ENCODE measurements at places on chromosomes 7 and 10.

- DNase-seq = no peak
These were observed 105.0 kb upstream of the KLF6 start for GRCh38 chr10:3889961-3890522.

- no peak for DNase-seq
These were observed 70.7 kb downstream of the ARHGAP22 start for GRCh38 chr10:48533951-48534720.

DNA sequence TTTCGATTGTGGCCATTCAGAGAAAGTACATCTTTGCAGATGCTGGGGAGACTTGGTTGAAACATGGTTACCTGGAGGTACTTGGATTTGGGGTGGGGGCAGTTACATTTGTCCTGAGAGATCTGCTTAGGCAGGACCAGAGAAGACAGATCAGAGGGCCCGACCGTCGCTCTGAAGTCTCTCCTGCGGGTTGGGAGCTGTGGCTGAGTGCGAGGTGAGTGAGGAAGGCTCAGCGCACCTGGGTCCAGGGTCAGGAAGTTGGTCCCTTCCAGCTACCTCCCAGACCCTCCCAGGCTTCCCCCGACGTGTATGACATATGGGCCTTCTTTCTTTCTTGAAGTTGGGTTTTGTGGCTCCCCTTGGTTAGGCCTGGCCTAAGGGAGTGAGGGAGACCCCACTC is 56.3 kb downstream of the LHPP start:
- DNase-seq = no peak

DNA sequence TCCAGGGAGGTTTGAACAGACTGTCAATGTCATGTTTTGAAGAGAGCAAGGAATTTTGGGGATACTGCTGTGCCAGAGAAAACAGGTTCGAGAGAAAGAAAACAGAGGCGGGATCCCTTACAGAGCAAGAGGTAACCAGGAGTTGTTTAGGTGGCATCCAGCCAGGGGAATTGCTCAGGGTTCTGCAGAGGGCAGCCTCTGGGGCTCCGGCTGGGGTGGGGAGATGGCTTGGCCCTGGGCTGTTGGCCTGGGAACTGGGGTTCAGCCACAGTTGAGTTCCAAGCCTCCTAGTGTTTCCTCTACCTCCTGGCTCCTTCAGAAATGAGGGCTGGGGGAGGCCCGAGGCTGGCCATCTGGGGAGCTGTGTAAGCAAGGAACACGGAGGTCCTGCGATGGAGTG is 68.0 kb downstream of the CAMK1D start:
- no peak for DNase-seq

DNA sequence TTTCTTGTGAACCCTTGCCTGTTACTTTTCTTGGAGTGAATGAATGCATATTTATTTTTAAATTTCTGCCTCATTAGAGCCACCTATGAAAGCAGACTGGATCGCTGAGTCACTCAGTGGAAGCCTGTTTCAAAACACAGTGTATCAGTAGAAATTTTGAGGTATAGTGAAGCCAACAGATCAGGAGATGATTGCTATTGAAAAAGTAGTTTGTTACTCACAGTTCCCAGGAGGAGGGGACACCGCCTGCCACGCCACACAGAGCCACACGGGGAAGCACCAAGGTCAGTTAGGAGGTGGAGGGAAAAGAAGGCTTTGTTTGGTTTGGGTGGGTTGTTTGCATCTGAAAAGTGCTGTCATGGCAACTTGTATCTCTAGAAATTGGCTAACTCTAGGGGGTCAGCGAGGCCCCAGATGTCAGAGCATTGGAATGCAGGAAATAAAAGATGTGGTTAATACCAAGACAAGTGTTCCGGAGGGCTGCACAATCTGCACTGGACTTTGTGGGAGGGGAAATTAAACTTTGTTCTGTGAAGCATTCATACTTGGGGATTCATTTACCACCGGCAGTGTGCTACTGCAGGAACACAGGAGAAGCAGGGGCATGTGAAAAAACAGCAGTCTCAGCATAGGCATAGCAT is 106.4 kb upstream of the SDK1 start:
- no peak for DNase-seq

GRCh38 chr7:138125598-138126111 is 49.4 kb downstream of the AKR1D1 start:
- no peak for DNase-seq

DNA sequence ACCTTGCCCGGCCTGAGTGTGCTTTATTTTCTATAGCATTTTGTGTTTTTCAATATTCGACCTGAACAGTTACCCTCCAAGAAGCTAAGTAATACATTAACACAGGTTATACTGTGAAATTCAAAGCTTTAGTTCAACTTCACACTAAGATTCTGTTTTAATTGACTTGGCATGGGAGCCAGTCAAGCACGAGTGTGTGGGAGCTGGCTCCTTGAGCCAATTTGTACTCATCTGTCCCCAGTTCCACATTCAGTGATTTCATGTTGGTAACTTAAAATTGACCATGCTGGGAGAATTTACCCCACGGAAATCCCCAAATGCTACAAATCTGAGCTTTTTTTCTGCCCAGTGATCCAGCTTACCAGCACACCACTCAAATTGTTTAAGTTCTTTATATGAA is 20.3 kb downstream of the TSPAN12 start:
- no peak for DNase-seq

DNA sequence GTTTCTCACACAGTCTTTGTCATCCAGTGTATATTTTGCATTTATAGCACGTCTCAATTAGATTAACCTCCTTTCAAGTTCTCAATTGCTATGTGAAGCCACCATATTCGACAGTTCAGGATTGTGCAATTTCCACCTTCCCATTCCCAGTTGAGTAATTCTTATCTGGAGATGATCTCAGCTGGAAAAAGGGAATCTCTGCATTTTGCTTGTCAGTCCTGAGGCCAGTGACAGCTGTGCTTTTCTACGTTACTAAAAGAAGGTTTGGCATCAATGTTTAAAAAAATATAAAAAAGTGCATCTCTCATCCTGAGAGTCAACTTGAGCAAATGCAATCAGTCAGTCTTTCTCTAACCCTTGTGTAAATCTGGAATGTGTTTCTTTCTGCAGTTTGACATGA is 247.7 kb downstream of the PRKG1 start:
- no peak for DNase-seq

- no peak for DNase-seq
These were observed 97.5 kb downstream of the PFKFB3 start for GRCh38 chr10:6300106-6300783.

- no peak for DNase-seq
These were observed 35.3 kb downstream of the PLPP4 start for GRCh38 chr10:120492346-120492745.

DNA sequence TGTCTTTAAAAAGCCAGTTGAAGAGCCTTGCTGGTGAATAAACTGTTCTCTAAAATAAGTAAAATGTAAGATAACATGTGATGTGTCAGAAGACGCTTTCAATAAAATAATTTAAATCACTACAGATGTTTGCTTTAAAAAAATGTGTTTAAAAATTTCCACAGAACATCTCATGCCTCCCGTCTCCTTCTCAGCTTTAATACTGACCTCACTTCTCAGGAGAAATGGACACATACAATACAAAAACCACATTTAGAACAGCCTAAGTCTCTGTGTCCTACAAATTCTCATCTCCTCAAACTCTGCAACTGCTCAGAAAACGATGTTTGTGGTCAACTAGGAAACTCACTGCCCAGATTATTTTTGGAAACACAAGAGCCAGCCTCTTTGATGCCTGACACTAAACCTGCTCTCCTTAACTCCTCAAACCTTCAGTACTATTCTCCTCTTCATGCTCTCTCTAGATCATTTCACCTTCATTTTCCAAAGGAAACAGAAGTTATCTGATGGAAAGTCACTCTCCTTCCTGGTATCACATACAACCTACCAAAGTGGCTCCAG is 120.3 kb downstream of the ZNF438 start:
- no peak for DNase-seq

- no peak for DNase-seq
These were observed 22.2 kb downstream of the VOPP1 start for GRCh38 chr7:55550010-55550663.

- no peak for DNase-seq
These were observed 87.3 kb downstream of the IDE start for GRCh38 chr10:92486637-92487036.

GRCh38 chr10:62044566-62044965 is 143.1 kb downstream of the ARID5B start:
- no peak for DNase-seq

GRCh38 chr10:95767884-95768556 is 12.1 kb downstream of the ENTPD1 start:
- DNase-seq = no peak

DNA sequence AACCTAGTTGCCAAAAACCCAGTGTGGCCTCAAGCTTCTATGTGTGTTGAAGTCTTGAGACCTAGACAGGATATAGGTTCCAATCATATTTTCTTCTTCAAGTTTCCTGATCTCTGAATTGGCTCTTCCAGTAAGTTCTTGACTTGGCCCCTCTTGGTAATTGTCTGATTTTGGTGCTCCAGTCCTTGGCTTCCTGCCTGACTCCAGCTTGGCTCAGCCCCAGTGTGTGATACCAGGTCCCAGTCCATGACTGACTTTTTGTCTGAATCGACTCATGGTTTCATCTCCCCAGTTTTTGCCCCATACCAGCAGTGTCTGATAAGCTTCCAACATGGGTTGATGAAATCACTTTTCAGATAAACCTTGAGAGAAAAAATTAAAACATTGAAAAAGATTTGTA is 72.3 kb downstream of the FAS start:
- no peak for DNase-seq

- DNase-seq = no peak
These were observed 200.3 kb downstream of the BUB3 start for GRCh38 chr10:123354521-123354920.

- DNase-seq = no peak
These were observed 21.5 kb upstream of the RUFY2 start for GRCh38 chr10:68428396-68429104.

DNA sequence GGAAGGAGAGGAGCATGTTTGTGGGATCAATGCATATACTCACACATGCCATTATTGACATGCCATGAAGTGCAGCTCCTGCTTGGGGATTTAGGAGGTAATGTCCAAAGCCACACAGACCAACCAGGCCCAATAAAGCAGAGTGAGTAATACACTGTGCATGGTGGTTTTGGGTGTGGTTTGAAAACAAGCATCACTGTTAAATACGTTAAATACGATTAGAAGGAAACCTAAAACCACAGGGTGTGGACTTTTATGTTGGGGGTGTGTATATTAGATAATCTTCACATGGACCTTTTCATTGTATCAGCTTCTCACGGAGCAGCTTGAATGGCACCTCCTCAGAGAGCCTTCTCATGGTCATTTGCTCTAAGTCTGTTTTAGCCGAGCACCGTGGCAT is 10.4 kb upstream of the EIF3A start:
- no peak for DNase-seq

DNA sequence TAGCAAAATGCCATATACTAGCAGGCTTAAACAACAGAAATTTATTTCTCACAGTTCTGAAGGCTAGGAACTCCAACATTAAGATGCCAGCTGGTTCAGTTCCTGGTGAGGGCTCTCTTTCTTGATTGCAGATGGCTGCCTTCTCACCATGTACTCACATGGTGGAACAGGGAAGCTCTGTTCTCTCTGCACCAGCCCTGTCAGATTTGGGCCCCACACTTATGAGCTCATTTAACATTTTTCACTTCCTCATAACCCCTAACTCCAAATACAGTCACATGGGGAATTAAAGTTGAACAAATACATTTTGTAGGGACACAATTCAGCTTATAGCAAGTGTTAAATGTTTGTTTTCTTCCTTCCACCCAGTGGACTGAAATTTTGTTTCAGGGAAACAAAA is 218.6 kb upstream of the TAC1 start:
- DNase-seq = no peak

DNA sequence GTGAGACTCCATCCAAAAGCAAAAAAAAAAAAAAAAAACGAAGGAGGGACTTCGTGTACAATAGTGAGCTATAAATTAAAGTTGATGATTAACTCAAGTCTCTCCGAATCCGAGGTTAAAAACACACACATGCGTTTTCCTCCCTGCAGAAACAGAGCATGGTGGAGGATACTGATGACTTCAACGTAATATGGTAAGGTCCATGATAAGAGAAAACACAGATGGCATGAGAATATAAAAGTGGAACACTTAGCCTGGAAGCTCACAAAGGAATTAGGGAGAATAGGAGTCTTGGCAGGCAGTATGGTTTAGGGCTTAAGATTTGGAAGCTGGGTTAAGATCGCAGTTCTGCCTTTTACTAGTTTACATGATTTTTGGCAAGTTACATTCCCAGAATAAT is 20.1 kb upstream of the GSTK1 start:
- no peak for DNase-seq

- DNase-seq = no peak
These were observed 195.0 kb upstream of the RHOBTB1 start for GRCh38 chr10:61138708-61139591.

GRCh38 chr10:44576702-44577191 is 191.8 kb upstream of the CXCL12 start:
- DNase-seq = no peak

DNA sequence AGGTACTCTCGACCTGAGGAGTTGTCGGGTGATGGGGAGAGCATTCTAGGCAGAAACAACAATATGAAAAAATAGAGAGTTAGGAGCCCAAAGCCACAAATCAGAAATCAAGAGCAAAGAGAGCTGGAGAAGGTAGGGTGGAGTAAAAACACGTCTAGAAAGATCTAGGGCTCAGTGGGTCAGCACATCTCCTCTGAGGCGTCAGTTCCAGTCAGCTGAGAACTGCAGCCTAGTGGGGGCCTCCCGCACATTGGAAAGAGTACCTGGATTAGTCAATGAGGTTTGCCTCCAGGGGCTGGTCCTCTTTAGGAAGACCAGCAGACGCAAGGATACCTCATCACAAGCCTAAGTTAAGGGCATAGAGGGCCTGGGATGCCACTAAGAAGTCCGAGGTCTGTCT is 113.2 kb upstream of the LANCL2 start:
- no peak for DNase-seq

DNA sequence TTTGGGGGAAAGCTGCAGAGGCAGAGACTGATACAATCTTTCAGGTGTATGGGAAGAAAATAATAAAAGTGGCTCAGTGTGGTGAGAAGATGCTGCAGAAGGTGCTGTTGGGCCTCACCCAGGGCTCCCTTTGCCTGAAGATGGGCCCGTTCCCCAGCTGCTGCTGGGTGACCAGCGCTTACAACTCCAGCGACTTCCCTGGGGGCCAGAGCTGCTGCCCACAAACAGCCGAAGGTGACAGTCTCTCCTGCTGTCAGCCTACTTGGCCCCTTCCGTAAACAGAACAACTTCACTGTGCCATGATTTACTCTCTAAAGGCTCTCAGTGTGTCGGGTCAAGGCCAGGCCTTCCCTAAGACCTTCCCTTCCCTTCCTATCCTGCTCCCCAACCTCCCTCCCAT is 93.6 kb upstream of the PCBD1 start:
- DNase-seq = no peak

- no peak for DNase-seq
These were observed 185.7 kb upstream of the ADO start for GRCh38 chr10:62618576-62619412.

GRCh38 chr10:90856964-90857634 is 740 bp downstream of the HTR7 start:
- no peak for DNase-seq

- no peak for DNase-seq
These were observed 508.0 kb upstream of the MGMT start for GRCh38 chr10:128958834-128959690.

- DNase-seq = no peak
These were observed 49.6 kb downstream of the SYPL1 start for GRCh38 chr7:106062521-106062931.
